ENCODE measurements at places on chromosomes 7 and 10. TPM values are rescaled to one million over a fixed set of nuclear protein-coding genes. Genes with fewer than 3 reads are reported as not detected.

Gene SNCG
- total RNA-seq: 5.3 TPM

Gene PIP
- total RNA-seq: 0.32 TPM

Gene CPEB3
- 0.65 TPM for total RNA-seq

Gene SFTPA1
- not detected for total RNA-seq

Gene SHOC2
- 27.8 TPM for total RNA-seq

Gene TMEM196
- not detected for total RNA-seq

Gene CRPPA
- 1.1 TPM for total RNA-seq

Gene CYP2C18
- total RNA-seq: not detected

Gene NUPR2
- not detected for total RNA-seq

Gene HKDC1
- total RNA-seq: 0.18 TPM

Gene DBF4
- total RNA-seq: 11.0 TPM

Gene SEMA3C
- total RNA-seq: 61.6 TPM

Gene AVPI1
- total RNA-seq: 5.1 TPM

Gene C10orf67
- total RNA-seq: not detected

Gene SLC26A3
- total RNA-seq: not detected

Gene SDK1
- total RNA-seq: 0.72 TPM

Gene MALRD1
- total RNA-seq: not detected

Gene TLL2
- under 0.01 TPM for total RNA-seq

Gene CYP2W1
- total RNA-seq: not detected

Gene TRPV6
- total RNA-seq: not detected

Gene MAGI2
- total RNA-seq: 1.3 TPM

Gene PNLIPRP2
- total RNA-seq: not detected

Gene FAM24B
- not detected for total RNA-seq

Gene DUS4L
- total RNA-seq: 1.3 TPM

Gene AGAP6
- 2.5 TPM for total RNA-seq

Gene FLNC
- total RNA-seq: 131 TPM

Gene ZNF853
- 1.1 TPM for total RNA-seq

Gene ARMH3
- 5.8 TPM for total RNA-seq

Gene PAX4
- total RNA-seq: not detected

Gene NAT16
- total RNA-seq: not detected

Gene GPR15LG
- not detected for total RNA-seq

Gene MACC1
- total RNA-seq: 0.18 TPM

Gene ZNF736
- 1.3 TPM for total RNA-seq

Gene PURB
- 7.6 TPM for total RNA-seq

Gene PHYHIPL
- total RNA-seq: not detected

Gene PTPRE
- total RNA-seq: 3.7 TPM

Gene ADRB1
- not detected for total RNA-seq

Gene ARMS2
- total RNA-seq: not detected

Gene VGF
- 0.65 TPM for total RNA-seq

Gene GATA3
- not detected for total RNA-seq

Gene PRSS37
- not detected for total RNA-seq

Gene PHKG1
- not detected for total RNA-seq

Gene EPHB6
- total RNA-seq: 6.5 TPM

Gene MMP21
- not detected for total RNA-seq

Gene C10orf90
- total RNA-seq: 0.18 TPM

Gene SERPINE1
- 2,658 TPM for total RNA-seq
